Omental fat pad (tissue), 4 donors: ENCODE measurements at places on chromosomes 11 and 22. TPM values are rescaled to one million over a fixed set of nuclear protein-coding genes. Genes with fewer than 3 reads are reported as not detected.

ADSL gene
- 74.6 TPM for total RNA-seq

F2 gene
- total RNA-seq: not detected

TEX12 gene
- not detected for total RNA-seq

PPP2R1B gene
- 54.3 TPM for total RNA-seq

HPX gene
- 2.0 TPM for total RNA-seq

OR56A1 gene
- total RNA-seq: not detected

NCAPD3 gene
- 14.3 TPM for total RNA-seq

GGTLC2 gene
- total RNA-seq: not detected

FXYD6 gene
- total RNA-seq: 79.9 TPM

SYCE3 gene
- not detected for total RNA-seq

PANX2 gene
- total RNA-seq: 1.7 TPM

BTG4 gene
- total RNA-seq: not detected

DDTL gene
- total RNA-seq: not detected
